Mucosa of descending colon (tissue), 3 donors: ENCODE measurements at places on chromosomes 2 and 18. TPM values are rescaled to one million over a fixed set of nuclear protein-coding genes. Genes with fewer than 3 reads are reported as not detected.

The DYNAP gene
- total RNA-seq: not detected

The TXNL4A gene
- total RNA-seq: 64.1 TPM

- no peak for DNase-seq
Measured at GRCh38 chr2:217058791-217059755, 199.2 kb upstream of the TNP1 start.

DNA sequence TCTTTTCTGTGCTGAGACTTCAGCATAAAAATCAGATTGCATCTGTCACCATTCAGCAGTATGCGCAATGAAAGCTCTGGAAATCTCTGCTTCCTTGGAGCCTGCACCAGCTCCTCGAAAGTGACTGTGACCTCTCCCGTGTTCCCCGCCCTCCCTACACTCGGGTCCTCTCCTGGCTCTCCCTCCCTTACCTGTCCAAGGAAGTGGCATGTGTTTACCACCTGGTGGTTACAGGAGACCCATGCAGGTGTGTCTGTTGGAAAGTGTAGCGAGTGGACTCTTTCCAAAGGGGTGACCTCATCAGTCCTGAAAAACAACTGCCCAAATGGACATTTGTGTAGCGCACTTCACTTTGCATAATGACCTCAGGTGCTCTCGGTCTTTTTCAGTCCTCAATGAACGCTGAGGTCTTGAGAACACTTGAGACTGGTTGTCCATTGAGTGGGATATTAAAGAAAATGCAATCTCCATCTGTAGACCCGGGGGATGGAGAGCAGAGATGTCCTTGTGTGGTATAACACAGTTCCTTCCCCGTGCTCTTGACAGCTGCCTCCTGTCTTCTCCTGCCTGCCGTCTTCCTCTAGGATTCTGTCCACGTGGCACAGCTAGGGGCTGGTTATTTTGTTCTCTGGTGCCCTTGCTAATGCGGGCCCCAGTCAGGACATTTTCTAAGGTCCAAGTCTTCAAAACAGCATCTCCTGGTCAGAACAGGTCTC is 133.2 kb downstream of the ACKR3 start:
- no peak for DNase-seq

- DNase-seq: no peak
Measured at GRCh38 chr2:137287913-137288639, 522.7 kb downstream of the THSD7B start.

- no peak for DNase-seq
Measured at GRCh38 chr2:109331081-109331480, 202.1 kb downstream of the SH3RF3 start.

- no peak for DNase-seq
Measured at GRCh38 chr18:76686737-76687231, 135.6 kb upstream of the ZNF236 start.

DNA sequence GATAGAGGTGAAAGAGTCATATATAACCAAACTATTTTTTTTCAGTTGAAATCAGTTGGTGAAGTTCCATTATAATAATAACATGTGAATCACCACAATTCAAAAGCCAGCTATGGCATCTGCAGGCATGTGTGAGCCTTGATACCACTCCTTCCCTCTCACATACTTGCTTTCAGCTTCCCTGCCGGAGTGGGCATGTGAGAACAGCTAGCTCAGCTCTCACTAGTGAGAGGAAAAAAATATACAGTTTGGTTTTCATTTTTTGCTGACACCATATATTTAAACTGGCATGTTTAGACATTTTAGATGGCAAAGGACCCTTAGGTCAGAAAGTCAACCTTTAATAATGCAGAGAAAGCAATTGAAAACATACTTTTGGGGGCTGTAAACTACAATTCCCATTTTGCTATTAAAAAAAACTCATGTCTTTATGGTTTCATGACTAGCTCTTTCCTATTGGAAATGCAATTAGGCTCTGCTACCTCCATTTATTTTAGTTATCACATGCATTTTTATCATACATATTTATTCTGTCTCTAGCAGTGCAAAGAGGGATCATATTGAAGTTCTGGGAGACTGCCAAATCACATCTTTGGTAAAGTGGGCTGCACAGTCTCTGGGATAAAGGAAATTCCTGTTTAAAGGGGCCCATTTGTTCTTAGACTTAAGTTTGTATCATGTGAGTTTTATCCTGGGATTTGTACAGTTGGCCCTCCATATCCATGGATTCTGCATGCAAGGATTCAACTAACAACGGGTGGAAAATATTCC is 33.2 kb upstream of the SLC40A1 start:
- DNase-seq: no peak

GRCh38 chr18:57214976-57215375 is 68.1 kb downstream of the BOD1L2 start:
- DNase-seq: no peak

DNA sequence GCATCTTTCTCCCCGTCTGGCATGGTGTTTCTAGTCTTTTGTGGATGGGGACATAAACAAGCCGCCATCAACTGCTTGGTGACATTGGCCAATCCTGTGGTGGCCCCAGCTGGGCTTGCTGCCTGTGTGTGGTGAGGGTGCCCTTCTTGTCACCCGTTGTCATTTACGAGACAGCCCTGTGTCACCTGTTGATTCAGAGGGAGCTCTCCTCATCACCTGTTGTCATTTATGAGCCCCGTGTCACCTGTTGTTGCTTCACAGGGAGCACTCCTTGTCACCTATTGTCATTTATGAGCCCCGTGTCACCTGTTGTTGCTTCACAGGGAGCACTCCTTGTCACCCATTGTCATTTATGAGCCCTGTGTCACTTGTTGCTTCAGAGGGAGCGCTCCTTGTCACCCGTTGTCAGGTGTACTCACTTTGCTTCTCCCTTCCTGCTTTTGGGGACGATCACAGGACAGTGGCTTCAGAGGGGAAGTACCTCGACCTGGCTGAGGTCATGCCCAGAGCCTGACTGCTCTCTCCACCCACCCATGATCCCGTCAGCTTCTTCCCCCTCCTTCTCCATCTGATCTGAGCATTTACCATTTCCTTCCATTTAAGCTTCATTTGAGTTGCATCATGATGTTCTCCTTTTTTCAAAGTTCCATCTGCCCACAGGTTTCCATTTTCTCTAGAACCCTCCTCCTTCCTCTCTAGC is 29.1 kb downstream of the HPCAL1 start:
- peak; percentile 34 for DNase-seq
